ENCODE measurements at places on chromosomes 16 and 17. TPM values are rescaled to one million over a fixed set of nuclear protein-coding genes. Genes with fewer than 3 reads are reported as not detected.

DNA sequence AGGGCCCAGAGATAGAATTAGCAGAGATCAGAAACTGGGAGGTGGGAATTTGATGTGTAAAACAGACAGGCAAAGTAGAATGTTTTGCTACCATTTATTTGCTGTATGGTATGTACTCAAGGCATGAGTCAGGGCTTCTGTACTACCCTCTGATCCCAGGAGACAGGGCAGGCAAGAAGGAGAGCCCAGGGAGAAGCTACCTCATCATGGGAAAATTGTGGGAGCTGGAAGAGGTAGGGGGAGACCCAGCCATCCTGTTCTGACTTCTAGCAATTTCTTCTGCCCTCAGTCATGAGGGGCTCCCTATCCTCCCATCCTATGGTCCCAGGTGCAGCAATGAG, 1.7 kb upstream of the PIGS start:
- DNase-seq, result peak; percentile 24

- no peak for DNase-seq
Observed at GRCh38 chr17:28199728-28200127, 119.3 kb upstream of the TMEM97 start.

GRCh38 chr16:89324056-89325010, 106.8 kb downstream of the ZNF778 start:
- DNase-seq, result no peak

DNA sequence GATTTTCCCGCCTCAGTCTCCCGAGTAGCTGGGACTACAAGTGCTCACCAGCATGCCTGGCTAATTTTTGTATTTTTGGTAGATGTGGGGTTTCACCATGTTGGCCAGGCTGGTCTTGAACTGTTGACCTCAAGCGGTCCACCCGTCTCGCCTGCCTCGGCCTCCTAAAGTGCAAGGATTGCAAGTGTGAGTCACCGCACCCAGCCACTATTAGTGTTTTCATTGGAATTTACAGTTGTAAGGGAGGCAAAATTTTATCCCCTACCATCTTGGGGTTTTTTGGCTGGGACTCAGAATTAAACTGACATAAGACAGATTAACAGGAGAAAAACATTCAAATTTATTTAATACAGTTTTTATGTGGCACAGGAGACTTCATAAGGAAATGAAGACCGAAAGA, 12.3 kb upstream of the MYCBPAP start:
- DNase-seq, result no peak

- DNase-seq, result no peak
Observed at GRCh38 chr17:7184091-7184488, 4.9 kb upstream of the ASGR1 start.

DNA sequence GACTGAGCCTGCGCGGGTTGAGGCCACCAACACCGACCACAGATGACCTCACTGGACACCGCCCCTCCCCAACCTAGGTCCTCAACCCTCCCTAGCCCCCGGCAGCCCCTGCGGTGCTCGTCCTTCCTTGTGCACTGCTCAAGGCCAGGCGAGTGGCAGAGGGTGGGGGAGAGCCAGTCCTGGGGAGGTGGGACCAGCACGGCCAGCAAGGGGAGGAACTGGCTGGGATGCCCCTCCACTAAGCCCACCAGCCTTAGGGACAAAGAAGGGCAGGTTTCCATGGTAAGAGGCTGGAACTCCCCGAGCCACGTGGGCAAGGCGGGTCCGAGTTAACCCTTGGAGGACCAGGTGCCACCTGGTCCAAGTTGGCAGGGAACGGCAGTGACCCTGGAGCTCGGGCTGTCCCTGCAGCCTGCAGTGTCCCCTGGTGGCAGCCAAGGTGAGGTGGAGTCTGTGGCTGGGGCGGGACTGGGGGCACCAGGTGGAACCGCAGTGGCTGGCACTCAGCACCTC, 9.2 kb downstream of the FSCN2 start:
- no peak for DNase-seq

DNA sequence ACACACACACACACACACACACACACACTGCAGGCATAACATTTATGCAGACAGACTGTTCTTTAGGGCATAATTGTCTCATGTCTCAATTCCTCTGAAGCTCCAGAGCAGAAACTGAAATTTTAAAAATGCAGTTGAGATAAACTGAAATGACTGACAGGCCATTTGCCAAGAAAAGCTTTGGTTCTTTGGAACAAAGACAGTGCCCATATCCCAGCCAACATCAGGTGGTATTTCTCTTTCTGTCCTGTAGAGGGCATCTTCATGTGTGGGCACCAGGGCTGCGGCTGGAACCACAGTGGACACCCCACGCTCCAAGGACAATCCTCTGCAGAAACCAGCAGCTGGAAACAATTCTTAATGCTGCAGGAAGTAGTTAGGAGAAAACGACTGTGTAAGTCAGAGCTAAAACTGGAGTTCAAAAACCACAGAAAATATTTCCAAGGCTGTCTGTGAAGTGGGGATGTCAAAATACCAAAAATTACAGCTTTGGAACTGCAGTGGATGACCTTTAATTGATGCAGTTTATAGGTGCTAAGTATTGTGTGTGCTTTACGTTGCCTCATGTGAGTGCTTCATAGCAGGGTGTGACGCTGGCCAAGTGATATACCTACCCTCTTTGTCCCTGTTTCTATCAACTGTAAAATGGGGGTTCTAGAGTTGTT, 10.6 kb upstream of the MEFV start:
- DNase-seq, result peak; percentile 61

GRCh38 chr17:68861602-68862001, 93.6 kb downstream of the ABCA8 start:
- DNase-seq, result peak; percentile 12

GRCh38 chr16:57619133-57619605, 9.3 kb upstream of the ADGRG1 start:
- no peak for DNase-seq

DNA sequence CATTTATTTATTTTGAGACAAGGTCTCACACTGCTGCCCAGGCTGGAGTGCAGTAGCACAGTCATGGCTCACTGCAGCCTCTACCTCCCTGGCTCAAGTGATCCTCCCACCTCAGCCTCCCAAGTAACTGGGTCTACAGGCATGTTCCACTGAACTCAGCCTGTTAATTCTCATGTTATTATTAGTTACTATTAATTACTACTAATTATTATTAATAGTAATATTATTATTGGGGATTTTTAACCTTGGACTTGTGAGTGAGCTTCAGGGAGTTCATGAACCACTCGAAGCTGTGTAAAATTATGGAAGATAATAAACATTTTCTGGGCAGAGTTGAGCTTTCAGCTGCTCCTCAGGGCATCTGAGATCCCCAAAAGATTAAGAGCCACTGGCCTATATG, 4.6 kb upstream of the STAC2 start:
- no peak for DNase-seq

GRCh38 chr17:49513044-49513395, 17.9 kb downstream of the NGFR start:
- no peak for DNase-seq

DNA sequence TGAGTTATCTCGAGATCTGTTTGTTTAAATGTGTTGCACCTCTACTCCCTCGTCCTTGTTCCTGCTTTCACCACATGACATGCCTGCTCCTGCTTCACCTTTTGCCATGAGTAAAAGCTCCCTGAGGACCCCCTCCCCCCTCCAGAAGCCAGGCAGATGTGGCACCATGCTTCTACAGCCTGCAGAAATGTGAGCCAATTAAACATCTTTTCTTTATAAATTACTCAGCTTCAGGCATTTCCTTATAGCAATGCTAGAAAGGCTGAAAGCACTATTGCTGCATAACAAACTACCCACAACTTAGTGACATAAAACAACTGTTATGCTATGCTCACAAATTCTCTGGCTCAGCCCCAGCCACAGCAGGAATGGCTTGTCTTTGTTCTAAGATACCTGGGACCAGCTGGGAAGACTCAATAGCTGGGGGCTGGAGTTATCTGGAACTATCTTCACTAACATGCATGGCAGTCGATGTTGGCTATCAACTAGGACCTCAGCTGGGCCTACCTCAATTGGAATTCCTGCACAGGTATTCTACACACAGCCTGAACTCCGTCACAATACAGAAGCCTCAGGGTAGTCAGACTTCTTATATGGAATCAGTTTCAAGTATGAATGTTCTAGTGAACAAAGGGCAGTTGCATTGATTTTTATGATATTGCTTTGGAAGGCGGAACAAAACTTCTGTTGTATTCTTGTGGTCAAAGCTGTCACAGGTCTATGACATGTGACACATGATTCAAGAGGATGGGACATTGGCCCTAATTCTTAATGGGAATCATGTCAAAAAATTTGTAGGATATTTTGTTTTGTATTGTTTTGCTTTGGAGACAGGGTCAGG, 186.0 kb upstream of the PIRT start:
- no peak for DNase-seq

DNA sequence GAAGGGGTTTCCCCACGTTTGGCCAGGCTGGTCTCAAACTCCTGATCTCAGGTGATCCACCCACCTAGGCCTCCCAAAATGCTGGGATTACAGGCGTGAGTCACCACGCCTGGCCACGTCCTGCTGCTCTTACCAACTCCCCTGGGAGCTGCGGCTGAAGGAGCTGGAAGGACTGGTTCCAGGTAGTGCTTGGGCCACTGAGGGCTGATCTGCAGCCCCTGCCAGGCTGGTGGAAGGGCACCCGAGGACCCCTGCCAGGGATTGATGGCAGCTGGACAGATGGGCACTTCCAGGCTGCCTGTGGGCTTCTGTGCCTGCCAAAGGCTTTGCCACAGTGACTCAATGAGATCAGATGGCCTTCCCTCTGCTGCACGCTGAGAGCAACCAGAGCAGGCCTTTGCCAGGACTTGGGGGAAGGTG, 2.3 kb downstream of the OXLD1 start:
- no peak for DNase-seq

GRCh38 chr17:56291226-56291805, 138.0 kb downstream of the ANKFN1 start:
- DNase-seq, result peak; percentile 64

GRCh38 chr17:45954914-45955313, 44.1 kb upstream of the STH start:
- DNase-seq, result no peak

DNA sequence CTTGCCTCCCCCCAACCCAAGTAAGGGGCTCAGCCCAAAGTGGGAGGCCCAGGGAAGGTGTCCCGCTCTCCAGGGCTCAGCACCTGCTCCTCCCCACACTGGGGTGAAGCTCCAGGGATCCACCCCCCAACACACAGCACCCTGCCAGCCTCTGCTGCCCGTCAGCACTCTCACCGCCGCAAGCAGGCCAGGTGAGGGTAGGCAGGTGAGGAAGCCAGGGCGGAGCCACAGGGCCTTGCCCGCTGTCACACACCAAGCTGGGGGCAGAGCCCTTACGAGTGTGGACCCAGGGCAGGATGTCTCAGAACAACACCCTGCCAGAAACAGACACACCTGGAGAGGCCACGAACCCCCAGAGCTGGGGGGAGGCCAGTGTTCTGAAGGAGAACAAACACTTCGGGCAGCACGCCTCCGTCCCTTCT, 19.5 kb downstream of the PLLP start:
- no peak for DNase-seq

- no peak for DNase-seq
Observed at GRCh38 chr16:6926341-6926740, 406.3 kb upstream of the RBFOX1 start.

- DNase-seq, result no peak
Observed at GRCh38 chr16:81632392-81633146, 146.5 kb upstream of the PLCG2 start.

- DNase-seq, result no peak
Observed at GRCh38 chr16:88338896-88339295, 43.9 kb upstream of the ZNF469 start.

DNA sequence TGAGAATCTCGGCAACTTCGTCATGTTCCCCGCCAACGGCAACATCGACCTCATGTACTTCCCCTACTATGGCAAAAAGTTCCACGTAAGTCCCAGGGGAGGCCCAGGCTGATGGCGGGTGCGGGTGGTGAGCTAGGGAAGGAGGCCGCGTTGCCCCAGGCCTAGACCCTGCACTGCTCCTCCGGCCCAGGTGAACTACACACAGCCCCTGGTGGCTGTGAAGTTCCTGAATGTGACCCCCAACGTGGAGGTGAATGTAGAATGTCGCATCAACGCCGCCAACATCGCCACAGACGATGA, 4.8 kb downstream of the ATP1B2 start:
- no peak for DNase-seq

- DNase-seq, result no peak
Observed at GRCh38 chr16:27175888-27176287, 27.4 kb upstream of the KDM8 start.

- peak; percentile 71 for DNase-seq
Observed at GRCh38 chr17:42698736-42699414, 16.5 kb downstream of the CNTNAP1 start.

DNA sequence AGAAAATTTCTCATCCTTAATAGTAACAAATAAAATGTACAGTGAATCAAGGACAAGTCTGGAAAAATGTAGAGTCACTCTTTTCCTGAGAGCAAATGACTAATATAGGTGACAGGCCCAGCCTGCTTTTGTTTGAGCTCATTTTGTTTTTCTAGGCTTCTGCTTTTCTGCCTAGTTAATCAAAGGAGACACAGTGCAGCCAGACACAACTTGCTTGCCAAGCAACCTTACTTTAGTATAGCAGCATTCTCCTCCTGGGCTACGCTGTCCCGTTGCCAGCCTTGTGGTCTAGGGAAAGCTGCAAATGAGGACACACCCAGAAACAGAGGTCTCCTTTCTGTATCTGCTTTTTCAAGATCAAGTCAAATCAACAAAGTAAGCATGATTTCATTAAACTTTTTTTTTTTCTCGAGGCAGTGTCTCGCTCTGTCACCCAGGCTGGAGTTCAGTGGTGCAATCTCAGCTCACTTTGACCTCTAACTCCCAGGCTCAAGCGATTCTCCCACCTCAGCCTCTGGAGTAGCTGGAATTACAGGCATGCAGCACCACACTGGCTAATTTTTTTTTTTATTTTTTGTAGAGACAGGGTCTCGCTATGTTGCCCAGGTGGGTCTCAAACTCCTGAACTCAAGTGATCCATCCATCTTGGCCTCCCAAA, 17.2 kb downstream of the GINS3 start:
- peak; percentile 44 for DNase-seq

DNA sequence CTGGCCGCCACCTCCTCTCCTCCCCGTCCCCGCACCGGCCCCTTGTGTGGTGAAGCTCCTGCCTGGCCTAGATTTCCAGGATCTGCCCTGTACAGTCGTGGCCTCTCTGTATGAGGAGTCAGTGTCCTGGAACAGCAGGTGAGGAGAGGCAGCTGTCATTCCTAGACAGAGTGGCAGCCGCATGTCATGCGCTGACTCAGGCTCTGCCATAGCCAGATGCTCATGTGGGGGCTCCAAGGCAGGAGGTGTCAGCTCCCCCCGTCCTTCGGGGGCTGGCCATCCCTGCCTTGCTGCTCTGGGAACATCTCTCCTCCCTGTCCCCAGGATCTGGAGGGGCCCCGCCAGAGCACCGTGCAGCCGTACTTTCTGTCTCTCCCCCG, 60.4 kb downstream of the BAIAP2 start:
- peak; percentile 87 for DNase-seq

- DNase-seq, result no peak
Observed at GRCh38 chr17:83012868-83013778, 66.3 kb upstream of the METRNL start.

HSD11B2 gene
- total RNA-seq, result 0.58 TPM

KCNG4 gene
- not detected for total RNA-seq

ABI3 gene
- 0.19 TPM for total RNA-seq

ORC6 gene
- 41.4 TPM for total RNA-seq

PAFAH1B1 gene
- 89.2 TPM for total RNA-seq

PLSCR3 gene
- total RNA-seq, result 38.1 TPM

CLEC18A gene
- total RNA-seq, result 0.17 TPM

CES3 gene
- total RNA-seq, result 0.96 TPM

KRTAP4-5 gene
- not detected for total RNA-seq

DNAH2 gene
- total RNA-seq, result not detected

ACLY gene
- 181 TPM for total RNA-seq

SMTNL2 gene
- not detected for total RNA-seq

MYH8 gene
- total RNA-seq, result 0.11 TPM

SPATA22 gene
- not detected for total RNA-seq

MYCBPAP gene
- total RNA-seq, result 0.34 TPM

MARVELD3 gene
- total RNA-seq, result not detected

Measured in LHCN-M2 (cell line).